ENCODE measurements at places on chromosomes 3 and 15.
A peak's percentile ranks its signal among the peaks of the same experiment; 100 is the strongest.

DNA sequence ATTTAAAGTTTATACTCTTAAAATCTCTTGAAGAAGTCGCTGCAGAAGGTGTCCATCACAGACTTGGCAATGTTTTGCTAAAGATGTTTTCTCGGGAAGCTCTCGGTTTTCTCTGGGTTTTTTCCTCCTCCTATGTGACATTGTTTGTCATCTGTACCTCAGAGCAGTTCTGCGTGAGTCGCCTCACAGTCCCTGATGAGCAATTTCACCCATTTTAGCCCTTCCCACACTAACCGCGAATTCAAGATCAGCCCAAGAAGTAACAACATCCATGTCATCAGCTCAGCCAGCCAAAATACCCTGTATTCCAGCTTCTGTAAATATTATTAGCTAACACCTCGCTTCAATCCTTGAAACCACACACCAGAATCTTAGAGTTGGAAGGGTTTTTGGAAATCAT, 224.3 kb upstream of the SETMAR start:
- DNase-seq, result no peak

GRCh38 chr3:58022490-58022889, 14.3 kb downstream of the FLNB start:
- no peak for DNase-seq

GRCh38 chr3:175646865-175647264, 787.7 kb downstream of the NAALADL2 start:
- no peak for DNase-seq

DNA sequence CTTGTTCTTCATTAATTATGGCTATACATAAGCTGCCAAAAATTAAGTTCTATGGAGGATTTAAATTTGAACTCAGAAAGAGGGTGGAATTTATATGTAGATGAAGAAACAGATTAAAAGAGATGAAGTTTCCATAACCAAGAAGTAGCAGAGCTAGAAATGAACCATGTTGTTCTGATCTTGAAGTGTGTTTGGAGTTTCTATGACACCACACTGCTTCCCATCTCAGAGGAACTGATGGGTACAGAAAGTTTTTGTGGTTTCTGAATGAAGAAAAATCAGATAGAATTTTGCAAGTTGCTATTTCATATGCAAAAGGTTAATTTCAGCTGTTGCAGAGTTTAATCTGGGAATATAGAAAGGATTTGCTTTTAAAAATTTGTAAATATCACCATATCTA, 710.3 kb downstream of the PDCD6IP start:
- no peak for DNase-seq

DNA sequence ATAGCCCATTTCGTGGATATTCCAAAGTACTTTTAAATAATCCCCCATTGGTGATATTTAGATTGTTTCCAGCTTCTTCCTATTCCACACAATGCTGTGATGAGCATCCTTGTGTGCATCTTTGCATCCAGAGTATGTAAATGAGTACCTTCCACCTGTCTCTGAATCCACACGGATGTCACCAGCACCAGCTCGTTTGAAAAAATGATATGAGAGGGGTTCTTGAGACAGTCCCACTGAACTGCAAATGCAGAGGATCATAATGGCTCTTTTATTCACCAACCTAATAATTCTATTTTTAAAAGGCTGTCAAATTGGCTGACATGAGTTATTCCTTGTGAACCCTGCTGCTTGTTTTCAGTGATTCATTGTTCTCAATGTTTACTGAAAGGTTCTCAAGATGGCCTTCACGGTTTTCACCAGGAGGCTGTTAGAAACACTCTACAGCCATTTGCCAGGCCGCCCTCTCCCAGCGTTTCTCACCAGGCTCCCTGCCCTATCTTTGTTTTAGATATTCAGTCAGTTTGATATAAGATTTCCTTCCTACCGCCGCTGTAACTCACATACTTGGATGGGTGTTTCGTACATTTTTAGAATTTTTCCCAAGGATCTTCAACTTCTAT, 96.7 kb upstream of the PTPRG start:
- DNase-seq, result no peak

GRCh38 chr15:85031944-85032558, 50.4 kb downstream of the PDE8A start:
- DNase-seq, result no peak

DNA sequence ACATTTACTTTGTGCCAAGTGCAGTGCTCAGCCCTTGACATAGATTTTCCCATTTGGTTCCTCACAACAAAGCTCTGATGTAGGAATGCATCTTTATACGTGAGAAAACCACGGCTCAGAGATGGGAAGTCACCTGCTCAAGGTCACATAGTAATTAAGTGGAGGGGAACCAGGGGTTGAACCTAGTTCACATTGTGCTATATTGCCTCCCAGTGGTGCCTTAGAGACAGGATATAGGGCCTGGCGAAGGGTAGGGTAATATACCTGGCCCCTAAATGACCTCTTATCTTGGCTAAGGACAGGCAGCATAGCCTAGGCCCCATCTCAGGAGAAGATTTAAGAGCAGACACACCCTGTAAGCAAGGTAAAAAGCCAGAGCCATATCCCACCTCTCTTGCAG, 71.5 kb downstream of the FOXP1 start:
- DNase-seq, result peak; percentile 8

DNA sequence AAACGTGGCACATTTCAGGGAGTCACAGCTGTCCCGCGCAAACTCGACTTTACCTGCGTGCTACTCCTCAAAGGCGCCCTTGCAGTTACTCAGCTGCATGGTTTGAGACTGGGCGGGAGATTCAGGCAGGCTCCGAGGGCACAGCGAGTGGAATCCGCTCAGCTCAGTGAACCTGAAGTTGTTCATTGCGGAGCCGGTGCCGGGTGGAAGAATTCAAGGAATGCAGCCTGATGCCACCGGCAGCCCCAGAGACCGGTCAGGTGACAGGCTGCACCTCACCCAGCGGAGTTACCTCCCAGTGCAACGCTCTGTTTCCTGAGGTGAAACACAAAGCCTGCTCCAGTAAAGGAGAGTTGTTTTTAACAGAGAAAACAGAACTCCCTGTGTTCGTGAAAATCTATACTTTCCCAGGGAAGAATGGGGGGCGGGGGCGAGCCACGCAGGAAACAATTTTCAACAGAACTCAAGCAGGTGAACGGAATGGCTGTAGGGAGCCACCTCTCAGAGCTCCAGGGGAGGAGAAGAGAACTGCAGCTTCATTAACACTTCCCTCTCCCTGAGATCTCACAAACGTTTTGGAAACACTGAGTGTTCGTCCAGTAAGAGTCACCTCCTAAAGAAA, 3.8 kb downstream of the VEPH1 start:
- DNase-seq, result no peak

DNA sequence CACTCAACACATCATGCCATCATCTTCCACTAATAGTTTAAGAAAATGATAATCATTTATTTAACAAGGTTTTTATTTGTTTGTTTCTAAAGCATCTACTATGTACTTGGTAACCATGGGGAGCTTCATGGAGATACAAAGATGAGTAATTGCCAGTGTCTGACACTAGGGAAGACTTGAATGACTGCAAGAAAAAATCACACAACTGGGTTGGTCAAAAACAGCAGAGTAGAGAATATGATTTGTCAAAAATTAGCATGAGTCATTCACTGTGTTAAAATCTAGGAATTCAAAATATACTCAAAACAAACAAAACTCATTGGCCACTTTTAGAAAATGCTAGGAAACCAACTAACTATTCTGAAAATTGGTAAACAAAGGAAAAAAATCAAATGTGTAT, 6.3 kb downstream of the BNC1 start:
- no peak for DNase-seq

DNA sequence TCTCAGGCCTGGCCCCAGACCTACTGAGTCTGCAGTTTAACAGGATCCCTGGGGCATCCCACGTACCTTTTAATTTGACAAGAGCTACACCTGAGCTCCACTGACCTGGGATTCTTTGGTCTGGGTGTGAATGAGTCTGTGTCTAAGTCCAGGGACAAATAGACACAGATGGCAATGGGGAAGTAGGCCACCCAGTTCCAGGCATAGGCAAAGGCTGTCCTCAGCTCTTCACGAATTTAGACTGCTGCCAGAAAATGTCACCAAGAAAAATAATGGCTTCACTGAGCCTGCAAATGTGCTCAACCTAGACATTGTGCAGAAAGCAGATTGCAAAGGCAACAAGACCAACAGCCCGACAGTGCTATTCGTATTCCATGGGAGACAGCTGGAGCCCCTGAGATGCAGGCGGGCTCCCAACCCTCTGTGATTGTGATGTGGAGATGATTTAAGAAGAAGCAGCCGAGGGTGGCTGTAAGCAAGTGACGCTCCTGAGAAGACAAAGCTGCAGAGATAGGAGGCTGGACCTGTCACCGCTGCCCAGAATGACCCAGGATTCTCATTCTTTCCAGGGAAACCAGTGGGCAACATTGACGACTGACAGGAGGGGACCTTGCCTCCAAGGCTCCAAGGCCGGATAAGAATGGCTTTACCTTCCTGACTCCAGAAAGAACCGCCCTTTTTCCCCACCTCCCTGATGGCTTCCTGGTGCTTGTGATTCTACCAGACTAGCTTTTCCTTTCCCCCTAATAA, 39.8 kb upstream of the IREB2 start:
- no peak for DNase-seq

DNA sequence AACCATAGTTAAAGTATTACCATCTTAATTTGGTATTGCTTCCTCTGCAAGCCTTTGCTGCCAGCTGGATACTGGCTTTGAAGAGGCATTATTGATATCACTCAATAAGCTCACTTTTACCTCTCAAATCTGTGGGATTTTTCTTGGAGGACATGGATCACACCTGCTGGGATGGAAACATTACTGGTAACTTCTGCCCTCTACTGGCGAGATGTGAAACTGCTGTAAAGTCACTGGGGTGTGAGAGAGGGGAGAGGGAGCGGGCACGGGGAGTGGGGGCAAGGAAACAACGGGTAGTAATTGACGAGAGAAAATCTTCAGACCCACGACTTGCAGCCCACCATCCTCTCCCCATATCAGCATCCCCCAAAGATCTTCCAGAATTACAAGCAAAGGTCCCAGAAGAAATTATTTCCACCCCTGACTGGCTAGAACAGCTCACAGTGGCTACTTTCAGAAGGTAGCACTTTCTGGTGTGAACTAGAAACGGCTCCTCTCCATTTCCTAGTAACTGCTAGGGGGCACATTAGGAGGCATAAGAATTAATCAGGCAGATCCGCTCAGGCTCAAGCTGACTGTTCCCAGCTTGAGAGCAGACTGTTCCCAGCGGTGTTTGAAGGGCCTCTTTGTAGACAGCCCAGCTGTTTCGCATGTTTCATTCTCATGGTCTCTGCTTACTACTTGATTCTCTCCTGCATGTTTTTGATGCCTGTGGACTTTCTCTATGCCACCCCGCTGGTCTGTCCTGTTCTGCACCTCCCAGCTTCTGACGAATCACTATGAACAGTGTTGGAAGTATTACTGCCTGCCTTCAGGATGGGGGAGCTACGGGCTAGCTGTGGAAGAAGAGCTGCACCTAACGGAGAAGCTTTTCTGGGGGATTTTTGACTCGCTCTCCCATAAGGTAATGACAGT, 230.4 kb upstream of the CHRM5 start:
- no peak for DNase-seq

- DNase-seq, result no peak
Measured at GRCh38 chr3:61814674-61815073, 253.3 kb downstream of the PTPRG start.

DNA sequence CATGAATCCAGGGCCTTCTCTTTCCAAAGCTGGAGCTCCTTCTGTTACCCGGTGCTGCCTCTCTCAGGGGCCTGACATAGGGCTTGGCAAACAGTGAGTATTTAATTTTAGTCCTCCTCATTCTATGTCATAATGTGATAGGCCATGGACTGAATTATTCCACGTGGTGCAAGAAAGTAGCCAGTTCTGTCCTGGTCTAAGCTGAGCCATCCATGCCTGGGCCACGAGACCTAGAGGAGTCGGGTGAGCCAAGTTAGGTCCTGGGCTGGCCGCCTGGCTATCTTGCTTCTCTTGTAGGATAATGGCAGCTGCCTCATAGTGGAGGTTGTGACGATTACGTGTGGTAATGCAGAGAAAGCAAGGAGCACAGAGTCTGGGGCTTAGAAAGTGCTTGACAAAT, 170.6 kb downstream of the FAM43A start:
- DNase-seq, result no peak

Measured in NCI-H524 treated with DMSO at 0.1 percent for 48 hours (cell line).